Esophagus mucosa (tissue), 1 donor: ENCODE measurements at places on chromosomes 5 and 9. TPM values are rescaled to one million over a fixed set of nuclear protein-coding genes. Genes with fewer than 3 reads are reported as not detected.

DNA sequence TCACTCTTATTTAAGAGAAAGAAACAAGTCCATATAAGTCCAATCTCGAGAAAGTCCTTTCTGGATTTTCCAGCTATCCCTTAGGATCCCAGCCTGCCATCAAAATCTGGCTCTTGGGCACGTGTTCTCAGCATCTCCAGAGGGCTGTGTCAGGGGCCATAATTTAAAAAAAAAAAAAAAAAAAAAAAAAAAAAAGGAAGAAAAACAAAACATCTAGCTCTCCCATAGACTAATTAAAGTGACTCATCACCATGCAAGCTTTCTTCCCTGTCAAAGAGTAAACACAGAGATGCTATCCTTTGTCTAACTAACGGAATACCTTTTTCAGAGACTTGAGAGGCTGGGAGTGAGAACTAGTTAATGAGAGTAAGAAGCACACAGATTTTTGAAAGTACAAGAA lies 44.9 kb upstream of the MYO10 start:
- ATAC-seq: no peak

DNA sequence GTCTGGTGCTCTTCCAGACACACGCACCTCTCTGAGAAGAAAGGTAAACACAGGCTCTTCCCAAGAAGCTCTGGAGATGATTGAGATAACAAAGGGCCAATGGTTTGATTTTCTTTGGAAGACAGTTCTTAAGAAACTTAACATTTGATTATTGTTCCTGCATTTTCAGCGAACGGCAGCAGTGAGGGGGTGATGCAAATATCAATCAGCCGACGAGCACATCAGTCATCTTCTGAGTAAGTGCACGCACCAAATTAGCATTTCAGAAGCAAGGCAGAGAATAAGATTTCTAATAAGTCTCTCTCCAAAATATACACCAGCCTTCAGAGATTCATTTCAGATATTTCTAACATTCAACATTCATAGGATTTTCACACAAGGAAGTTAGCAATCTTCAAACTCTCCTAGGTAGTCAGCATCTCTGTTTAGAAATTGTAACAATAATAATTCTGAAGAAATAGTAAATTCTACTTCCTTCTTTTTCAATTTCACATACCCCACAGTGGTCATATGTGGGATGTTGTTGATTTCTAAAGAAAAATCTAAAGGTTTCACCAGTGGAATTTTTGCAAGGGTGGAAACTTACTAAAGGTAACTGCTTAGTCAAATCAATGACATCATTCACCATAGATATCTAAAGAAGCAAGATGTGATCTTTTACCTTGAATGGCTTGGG lies 250.3 kb downstream of the SEC61B start:
- ATAC-seq: no peak

Gene RGMB
- total RNA-seq: 9.7 TPM

DNA sequence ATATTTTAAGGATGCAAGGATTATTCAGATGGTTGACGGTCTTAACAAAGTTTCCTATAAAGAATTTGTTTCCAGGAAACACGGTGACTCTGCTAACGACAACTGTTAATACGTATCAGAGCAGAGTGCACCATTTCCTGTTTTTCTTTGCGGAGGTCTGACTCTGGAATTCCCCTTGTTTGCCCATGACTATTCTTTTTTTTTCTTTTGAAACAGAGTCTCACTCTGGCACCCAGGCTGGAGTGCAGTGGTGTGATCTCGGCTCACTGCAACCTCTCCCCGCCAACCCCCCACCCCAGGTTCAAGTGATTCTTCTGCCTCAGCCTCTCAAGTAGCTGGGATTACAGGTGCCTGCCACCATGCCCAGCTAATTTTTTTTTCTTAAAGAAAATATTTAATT lies 115.9 kb downstream of the CDC42SE2 start:
- peak; percentile 47 for ATAC-seq

- ATAC-seq: peak; percentile 56
Measured at GRCh38 chr9:111663301-111663823, 2.0 kb downstream of the GNG10 start.

Gene PCDHB3
- 0.52 TPM for total RNA-seq

GRCh38 chr5:66161356-66161755 lies 17.3 kb downstream of the SREK1 start:
- no peak for ATAC-seq

GRCh38 chr9:129336601-129337331 lies 158.7 kb upstream of the IER5L start:
- ATAC-seq: no peak

DNA sequence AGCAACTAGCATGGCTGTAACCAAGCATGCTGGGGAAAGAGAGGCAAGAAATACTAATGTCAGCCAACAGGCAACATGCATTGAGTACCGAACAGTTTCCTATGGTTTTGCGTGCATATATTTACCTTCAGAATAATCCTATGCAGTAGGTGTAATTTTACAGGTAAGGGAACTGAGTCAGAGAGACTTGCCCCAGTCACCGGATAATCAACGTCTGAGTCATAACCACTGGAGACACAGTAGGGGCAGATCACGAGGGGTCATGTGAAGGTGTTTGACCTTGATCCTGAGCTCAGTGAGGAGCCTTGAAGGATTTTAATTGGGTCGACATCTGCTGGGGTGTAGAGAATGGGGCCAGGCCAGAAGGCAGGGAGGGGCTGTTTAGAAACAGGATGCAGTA lies 13.4 kb upstream of the TSC1 start:
- ATAC-seq: no peak

DNA sequence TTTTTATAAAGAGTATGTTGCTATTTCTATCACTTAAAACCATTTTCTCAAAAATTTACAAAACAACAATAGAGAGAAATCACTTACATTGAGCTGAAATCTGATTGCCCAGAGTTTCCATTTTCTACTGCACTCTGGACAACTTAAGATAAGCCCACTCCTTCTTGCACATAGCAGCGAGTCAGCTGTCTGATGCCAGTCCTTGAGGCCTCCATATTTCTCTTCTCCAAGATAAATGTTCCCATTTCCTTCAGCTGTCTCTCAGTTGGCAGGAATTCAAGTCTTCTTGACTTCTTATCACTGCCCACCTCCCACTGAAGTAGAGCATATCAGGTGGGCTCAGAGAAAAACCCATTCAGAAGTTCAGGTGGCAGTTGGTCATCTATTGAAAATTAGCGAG lies 78.5 kb upstream of the PIP5K1B start:
- ATAC-seq: no peak

Gene CDC20B
- not detected for total RNA-seq

GRCh38 chr5:150519560-150519945 lies 11.6 kb downstream of the NDST1 start:
- ATAC-seq: no peak

- ATAC-seq: no peak
Measured at GRCh38 chr5:75964008-75964407, 119.2 kb upstream of the SV2C start.

DNA sequence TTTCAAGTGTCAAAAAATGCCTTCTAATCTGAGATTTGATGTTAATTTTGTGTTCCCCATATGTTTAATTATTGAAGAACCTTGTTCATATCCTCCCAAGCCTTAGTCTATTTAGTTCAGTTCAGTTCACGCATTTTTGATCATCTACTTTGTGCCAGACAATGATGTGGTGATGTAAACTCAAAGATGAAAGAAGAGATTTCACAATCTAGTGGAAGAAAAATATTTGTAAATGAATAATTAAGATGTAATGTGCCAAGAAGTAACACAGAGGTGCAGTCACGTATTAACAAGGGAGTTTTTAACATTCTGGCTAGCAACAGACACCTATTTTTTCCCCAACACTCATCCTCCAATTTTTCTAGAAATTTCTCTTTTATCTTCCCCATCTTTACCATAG lies 22.1 kb upstream of the KIF2A start:
- ATAC-seq: no peak

Gene ZDHHC12
- total RNA-seq: 54.4 TPM

Gene OLFM1
- 4.9 TPM for total RNA-seq

Gene KDM4C
- 19.2 TPM for total RNA-seq

- peak; percentile 100 for ATAC-seq
Measured at GRCh38 chr5:53303105-53303504, 177.3 kb upstream of the FST start.

GRCh38 chr9:12817702-12818101 lies 42.9 kb downstream of the LURAP1L start:
- peak; percentile 86 for ATAC-seq

DNA sequence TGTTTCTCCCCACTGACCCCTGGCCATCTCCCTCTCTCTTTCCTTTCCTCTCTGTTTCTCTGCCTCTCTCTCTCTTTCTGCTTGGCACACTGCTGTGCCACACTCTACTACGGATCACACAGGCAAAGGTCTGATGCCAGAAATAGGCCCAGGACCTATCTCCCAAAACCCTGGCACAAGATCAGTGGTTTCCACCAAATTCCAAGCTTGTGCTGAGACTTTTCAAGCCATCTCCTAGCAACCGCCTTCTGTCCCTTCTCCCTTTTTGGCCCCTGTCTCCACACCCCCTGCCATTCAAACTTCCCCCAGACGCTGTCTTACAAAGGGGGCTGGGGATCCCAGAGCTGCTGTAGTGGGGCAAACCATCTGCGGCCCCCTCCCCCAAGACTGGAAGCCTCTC lies 38.5 kb upstream of the RARS1 start:
- ATAC-seq: no peak

DNA sequence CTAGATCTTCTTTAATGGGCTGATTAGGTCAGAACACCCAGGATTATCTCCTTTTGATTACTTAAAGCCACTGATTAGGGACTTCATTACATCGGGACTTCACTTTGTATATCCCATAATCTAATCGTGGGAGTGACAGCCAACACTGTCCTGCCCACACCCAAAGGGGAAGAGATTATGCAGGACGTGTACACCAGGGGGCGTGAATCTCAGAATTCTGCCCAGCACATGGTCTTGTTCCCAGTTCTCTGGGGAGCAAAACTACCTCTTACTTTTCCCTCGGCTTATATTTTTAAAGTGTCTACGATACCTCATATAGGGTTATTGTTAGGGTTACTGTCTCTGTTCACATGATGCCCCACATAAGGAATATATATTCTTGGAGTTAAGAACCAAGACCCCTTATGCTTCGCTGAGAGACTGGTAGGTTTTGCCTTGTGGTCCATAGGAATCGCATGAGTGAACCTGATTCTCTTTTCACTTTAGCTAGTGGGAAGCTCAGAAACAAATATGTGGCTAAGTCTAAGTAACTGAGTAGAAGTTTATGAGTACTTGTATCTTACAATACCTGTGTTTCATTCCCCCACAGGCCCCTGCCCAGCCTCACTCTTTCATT lies 192.7 kb downstream of the GNA14 start:
- peak; percentile 59 for ATAC-seq
